Stimulated activated CD8-positive, alpha-beta memory T cell treated with anti-CD3 and anti-CD28 coated beads, Interleukin-4, amount 100 ng/mL, for 4 hours (primary cell): ENCODE measurements at places on chromosomes 6 and 20.

DNA sequence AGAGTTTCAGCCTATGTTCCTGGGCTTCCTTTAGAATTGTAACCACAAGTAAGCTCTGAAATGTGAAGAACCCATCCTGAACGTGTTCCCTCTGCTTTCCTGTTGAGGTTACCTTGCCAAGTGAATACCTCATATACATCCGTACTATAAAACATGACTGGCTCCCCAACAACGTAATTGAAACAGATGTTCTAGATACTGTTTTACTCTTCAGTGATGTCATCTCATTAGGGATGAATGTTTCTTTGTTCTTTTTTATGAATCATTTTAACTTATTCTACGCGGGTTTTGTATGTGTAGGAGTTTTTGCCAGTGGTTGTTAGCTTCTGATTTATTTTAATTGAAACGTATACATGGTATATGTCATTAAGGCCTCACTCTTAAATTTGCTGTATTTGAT lies 166.8 kb downstream of the SAMD5 start:
- no peak for DNase-seq

GRCh38 chr6:11828262-11828870 lies 49.8 kb upstream of the ADTRP start:
- no peak for DNase-seq

- DNase-seq: no peak
Observed at GRCh38 chr6:151705993-151706733, 101.3 kb upstream of the ESR1 start.

DNA sequence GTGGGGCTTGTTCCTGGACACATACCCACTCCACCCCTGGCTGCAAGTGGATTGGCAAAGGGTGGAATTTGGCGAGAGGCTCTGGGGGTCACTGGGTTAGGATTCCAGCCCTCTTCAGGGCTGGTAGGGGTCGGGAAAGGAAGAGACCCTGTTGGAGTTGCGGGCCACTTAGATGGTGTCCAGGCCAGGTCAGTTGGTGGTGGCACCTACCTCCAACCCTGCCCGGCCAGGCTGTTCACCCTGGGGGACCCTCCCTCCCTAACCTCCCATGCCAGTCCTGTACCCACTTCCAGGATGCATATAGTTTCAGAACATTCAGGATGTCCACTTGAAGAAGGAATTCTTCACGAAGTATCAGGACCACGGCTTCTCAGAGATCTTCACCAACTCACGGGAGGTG lies 21.0 kb downstream of the CAPN11 start:
- DNase-seq: no peak
